ENCODE measurements at places on chromosomes 4 and X.

GRCh38 chrX:49165901-49166881 is 3.6 kb downstream of the MAGIX start:
- DNase-seq, result no peak

DNA sequence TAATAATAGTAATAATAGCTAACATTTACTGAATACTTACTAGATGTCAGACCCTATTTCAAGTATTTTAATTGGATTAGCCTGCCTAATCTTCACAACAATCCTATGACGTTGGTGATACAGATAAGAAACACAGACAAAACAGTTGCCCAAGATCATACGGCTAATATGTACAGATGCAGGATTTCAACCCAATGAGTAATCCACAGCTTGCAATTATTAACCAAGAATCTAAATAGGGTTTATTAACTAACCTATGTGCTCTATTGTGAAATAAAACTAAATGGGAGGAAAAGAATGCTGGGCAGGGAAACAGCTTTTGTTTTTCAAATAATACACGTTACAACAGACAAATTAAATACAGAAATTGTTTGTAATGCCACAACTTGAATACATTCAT is 23.4 kb downstream of the FBXO8 start:
- DNase-seq, result no peak

GRCh38 chrX:19403696-19404095 is 60.0 kb downstream of the PDHA1 start:
- DNase-seq, result no peak

DNA sequence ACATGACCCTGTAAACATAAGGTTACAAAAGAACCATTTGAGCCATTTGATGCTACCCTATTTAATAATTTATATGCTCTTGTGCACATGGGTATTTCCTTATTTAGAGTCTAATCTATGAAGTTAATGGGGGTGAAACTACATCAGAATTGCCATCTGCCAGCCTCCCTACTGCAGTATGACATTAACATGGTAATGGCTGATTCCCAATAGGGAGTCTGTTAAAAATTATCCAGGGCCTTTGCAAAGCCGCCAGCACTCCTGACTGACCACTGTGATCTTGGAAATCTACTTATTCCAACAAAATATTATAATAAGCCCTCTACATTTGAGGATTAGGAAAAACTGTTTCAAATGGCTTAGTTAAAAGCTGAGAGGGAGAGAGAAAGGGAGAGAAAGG is 153.7 kb downstream of the CLCN4 start:
- DNase-seq, result no peak

DNA sequence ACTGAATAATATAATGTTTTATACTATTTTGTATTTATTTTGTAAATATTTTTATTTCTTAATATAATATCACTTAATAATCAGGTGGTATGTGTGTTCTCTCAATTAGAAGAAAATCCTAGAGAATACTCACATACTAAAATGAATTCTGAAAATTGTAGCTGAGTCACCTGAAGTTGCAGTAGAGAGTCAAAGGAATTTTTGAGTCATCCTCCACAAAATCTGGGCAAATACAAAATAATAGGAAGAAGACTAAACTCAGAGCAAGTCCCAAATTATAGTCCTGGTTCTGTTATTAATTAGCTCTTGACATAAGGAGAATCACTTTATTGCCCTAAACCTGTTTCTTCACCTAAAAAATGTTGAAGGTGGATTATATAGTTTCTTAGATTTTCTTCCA is 57.8 kb downstream of the SPATA4 start:
- DNase-seq, result no peak

DNA sequence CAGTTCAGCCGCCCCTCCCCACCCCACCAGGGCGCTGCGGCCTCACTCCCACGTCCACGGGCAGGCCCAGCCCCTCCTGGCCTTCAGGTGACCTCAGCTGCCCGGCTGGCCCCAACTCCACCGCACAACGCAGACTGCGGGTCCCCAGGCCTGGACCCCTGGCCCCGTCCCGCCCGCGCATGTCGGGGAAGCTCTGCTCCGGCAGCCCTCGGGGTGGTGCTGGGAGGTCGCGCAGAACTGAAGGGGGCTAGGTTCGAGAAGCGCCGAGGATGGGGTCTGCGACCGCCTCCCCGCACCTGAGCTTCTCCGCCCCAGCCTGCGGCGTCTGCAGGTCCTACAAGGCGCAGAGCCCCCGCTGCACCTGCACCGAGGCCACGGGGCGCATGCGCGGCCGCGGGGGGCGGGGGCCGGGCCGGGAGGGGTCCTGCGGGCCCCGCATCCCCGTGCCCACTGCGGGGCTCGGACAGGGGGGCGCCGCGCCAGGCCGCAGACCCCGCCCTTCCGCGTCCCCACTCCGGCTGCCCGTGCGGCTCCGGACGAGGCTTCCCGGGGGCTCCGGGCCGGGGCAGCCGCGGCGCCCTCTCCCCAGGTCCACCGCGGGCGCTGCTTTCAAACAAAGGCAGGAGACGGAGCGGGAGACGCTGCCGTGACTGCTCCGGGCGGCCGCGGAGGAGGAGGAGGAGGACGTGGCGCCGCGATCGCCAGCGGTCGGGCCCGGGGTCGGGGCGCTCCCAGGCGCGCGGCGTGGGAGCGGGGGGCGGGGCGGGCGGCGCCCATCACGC is 672 bp upstream of the NAT8L start:
- DNase-seq, result no peak

GRCh38 chr4:176288020-176288419 is 19.0 kb upstream of the ASB5 start:
- DNase-seq, result no peak

GRCh38 chrX:130080791-130081367 is 29.4 kb downstream of the ELF4 start:
- no peak for DNase-seq

DNA sequence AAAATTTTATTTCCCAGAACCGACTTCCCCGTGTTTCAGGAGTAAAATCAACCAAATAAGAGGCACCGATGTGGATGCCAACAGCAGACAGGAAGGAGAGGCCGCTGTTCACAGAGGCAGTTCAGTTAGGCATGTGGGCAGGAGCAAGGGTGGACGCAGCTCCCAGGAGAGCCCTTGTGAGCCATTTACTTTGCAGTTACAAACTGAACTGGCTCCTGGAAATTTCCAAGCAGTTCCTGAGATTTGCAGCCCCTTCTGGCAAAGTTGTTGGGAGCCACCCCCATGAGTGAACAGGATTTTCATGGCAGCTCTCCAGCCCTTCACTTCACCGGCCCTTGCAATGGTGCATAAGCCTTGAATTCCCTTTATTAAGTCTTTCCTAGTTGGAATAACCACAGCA is 189.1 kb downstream of the AFAP1 start:
- DNase-seq, result no peak

GRCh38 chr4:5990446-5991160 is 27.6 kb downstream of the C4orf50 start:
- DNase-seq, result no peak

- no peak for DNase-seq
Measured at GRCh38 chr4:9903317-9903716, 118.0 kb downstream of the SLC2A9 start.

- no peak for DNase-seq
Measured at GRCh38 chr4:112519689-112520597, 4.0 kb upstream of the NEUROG2 start.

GRCh38 chrX:120568035-120568434 is 7.3 kb upstream of the CUL4B start:
- no peak for DNase-seq

DNA sequence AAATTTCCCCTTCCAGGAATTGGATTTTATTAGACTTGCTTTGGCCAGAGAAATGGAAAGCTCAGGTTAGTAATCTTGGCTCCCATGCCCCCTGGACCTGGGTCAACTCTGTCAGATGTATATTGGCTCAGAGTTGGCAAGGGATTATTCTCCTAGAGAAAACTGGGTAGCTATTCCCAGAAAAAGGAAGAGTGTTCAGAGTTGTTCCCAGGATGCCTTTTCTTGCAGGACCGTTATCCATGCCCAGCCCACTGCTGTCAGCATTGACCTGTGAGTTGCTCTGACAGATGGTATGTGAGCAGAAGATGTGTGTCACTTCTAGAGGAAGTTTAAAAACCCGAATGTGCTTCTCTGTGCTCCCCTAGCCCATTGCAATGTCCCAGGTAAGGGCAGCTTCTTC is 509.9 kb upstream of the ZFP42 start:
- DNase-seq, result no peak

DNA sequence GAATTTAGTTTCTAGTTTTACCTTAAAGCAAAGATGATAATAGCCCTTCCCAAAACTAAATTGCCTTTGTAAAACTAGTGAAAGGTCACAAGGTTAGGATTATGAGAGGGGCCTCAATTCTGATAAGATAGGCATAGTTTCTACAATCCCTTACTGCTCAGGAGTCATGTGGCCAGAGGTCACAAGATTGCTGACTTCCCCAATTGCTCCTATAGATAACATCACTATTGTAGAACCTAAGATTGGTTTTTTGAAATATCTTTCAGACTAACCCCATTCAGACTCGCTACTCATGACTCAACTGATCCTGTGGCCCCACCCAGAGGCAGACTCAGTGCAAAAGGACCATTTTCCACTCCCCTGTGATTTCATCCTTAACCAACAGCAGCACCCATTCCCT is 70.3 kb downstream of the SCD5 start:
- no peak for DNase-seq

DNA sequence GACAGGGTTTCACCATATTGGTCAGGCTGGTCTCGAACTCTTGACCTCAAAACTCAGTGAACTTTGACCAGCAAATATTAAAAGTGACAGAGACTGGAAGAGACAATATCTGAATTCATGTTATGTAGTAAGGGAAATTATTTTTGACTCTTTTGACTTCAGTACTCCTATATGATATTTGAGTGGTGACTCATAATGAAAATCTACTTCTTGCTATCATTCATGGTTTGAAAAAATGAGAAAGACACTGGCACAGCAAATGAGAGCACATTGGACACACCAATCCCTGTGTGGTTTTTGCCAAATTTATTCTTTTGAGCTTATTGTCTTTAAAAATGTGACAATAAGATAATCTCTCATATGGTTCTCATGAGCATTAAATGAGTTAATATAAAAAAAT is 109.4 kb downstream of the GPM6A start:
- no peak for DNase-seq

DNA sequence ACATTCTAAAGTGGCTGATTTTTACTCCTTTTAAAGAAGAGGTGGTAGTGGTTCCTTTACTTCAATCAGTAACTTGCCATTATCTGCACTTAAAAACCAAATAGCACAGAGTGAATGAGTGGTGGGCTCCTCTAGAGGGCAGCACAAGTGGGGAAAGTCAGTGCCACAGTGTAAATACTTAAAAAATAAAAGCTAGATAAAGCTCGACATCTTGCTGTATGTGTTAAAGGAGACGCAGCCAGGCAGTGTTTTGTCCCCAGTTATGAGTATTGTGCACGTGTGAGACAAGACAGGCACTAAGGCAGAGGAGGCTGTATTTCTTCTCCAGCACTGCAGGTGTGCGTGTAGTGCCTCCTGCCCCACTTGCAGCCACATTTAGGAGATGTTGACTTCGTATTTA is 24.6 kb downstream of the NAP1L5 start:
- DNase-seq, result no peak

DNA sequence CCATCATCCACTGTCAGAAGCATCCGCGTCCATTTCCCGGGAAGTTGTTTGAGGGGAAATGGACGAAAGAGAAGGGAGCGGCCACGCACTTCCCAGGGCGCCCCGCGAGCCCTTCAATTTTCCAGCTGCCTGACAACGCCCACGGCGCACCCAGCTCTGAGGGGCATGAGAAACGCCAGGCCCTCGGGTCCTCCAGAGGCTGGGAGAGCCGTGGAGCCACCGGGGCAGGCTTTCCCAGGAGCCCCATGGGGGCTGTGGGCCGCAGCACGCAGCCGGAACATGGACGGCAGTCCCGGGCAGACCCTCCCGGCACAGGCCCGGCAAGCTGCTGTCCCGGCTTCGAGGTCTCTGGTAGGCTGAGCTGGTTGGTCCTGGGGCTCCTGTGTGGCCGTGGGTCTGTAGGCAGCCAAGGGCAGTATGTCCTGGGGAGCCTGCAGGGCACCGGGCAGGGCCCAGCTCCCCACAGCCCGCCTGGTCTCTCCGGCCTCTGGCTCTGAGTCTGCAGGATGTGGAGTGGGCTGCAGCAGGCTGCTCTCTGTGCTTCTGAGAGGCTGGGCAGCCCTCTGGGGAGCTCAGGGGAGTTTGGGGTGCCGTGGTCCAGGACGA is 115.2 kb downstream of the FAM53A start:
- DNase-seq, result no peak

GRCh38 chr4:66017671-66018070 is 347.4 kb upstream of the EPHA5 start:
- DNase-seq, result no peak

GRCh38 chrX:38560776-38561125 is 591 bp upstream of the TSPAN7 start:
- no peak for DNase-seq

- no peak for DNase-seq
Measured at GRCh38 chr4:4985844-4986243, 33.4 kb downstream of the CYTL1 start.

DNA sequence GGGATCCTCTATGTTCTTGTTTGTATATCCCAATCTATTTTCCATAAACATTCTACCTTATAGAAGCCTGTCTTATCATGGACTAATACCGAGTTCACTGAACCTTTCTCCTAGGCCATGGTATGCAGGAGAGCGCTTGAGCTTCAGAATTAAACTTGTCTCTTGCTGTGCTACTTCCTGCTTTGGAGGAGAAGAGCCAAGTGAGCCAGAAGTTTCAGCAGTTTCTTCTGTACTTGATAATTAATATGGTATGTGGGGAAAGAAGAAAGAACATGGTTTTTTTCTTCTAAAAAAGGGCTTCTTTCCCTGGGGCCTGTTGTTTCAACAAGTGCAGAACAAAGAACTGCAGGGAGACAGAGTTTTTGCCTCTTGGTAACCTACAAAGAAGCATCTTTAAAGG is 172.8 kb downstream of the ATG4A start:
- no peak for DNase-seq

- no peak for DNase-seq
Measured at GRCh38 chrX:63475200-63475599, 124.1 kb upstream of the SPIN4 start.

DNA sequence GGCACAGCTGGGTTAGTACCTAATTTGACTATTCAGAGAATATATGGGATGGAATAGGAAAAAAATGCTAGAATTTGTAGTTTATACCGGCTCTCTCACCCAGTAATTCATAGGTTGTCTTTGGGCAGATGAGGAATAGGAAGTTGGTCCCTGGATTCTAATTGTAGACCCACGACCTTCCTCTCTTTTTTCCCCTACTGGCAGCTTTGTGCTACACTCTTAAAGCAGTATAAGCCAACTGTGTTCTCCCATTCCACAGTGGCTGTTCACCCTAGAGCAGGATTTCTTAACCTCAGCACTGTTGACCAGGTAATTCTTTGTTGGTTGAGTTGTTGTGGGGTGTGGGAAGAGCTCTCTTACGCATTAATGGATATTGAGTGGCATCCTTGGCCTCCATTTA is 92.9 kb downstream of the FNIP2 start:
- DNase-seq, result no peak

DNA sequence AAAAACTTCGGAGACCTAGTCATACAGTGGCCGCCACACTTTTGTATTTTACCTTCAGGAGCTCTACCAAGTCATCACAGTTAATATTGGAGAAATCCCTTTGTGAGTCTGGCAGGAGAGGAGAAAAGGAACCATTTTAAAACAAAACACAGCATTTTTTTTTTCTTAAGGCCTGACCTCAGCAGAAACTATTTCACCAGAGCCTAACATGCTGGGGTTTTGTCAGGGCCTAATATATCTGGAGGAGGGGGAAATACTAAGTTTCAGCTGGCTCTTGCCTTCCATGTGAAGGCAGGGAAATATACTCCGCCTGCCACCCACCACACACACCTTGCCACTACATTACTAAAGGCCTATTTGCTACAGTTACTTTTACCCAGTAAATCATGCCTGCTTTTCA is 26.5 kb upstream of the BDH2 start:
- no peak for DNase-seq

Measured in stimulated activated CD8-positive, alpha-beta memory T cell treated with anti-CD3 and anti-CD28 coated beads, Interleukin-12 subunit alpha, Interleukin-12 subunit beta, amount 100 ng/mL, for 1 hour (primary cell).